ENCODE measurements at places on chromosomes 3 and 15.

GRCh38 chr3:35900079-35900478 lies 260.8 kb downstream of the ARPP21 start:
- H3K27ac ChIP-seq: no peak overlapping the region
- no peak for DNase-seq
- no peaks in the 10 kb centered on the region for H3K36me3 ChIP-seq
- H3K27me3 ChIP-seq: no peaks in the 10 kb centered on the region
- H3K4me3 ChIP-seq: no peak overlapping the region

- H3K27ac ChIP-seq: peak overlapping the region; percentile 92
- peaks cover 3% of the 10 kb centered on the region for H3K4me1 ChIP-seq
- no peaks in the 10 kb centered on the region for H3K36me3 ChIP-seq
- H3K27me3 ChIP-seq: no peaks in the 10 kb centered on the region
Observed at GRCh38 chr3:157500232-157500631, 3.0 kb downstream of the VEPH1 start.

DNA sequence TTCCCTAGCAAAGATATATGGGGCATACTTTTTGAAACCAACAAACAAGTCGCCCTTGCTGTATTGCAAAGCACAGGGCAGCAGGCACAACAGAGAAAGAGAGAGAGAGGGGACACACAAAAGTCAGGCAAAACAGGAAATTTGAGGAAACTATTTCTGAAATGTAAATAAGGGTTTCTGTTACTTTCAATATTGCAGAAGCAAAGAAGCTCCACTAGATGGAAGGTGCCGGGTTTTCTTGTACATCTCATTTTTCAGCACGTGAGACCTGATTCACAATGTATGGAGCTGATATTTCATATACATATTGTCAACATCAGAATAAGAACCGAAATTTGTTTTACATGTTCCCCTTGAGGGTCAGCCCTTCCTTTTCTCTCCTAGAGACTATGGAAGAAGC lies 127.4 kb downstream of the FOXP1 start:
- peak; percentile 22 for DNase-seq
- H3K36me3 ChIP-seq: no peaks in the 10 kb centered on the region

- no peaks in the 10 kb centered on the region for H3K27me3 ChIP-seq
- H3K27ac ChIP-seq: no peak overlapping the region
- DNase-seq: no peak
- H3K36me3 ChIP-seq: peaks cover 5% of the 10 kb centered on the region
Observed at GRCh38 chr15:90049666-90050604, 48.8 kb downstream of the ZNF710 start.

DNA sequence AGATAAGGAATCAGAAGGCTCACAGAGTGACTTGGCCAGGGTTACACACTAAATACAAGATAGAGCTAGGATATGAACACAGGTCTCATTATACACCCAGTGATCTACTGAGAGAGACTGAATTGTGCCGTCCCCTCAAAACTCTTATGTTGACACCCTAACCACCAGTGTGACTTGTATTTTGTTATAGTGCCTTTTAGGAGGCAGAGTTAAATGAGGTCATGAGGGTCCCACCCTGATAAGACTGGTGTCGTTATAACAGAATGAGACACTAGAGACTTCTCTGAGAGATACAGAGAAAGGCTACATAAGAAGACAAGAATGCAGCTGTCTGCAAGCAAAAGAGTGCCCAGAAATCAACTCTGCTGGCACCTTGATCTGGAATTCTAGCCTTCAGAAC lies 12.6 kb downstream of the KPNA1 start:
- H3K27ac ChIP-seq: no peak overlapping the region
- no peak for DNase-seq
- H3K4me1 ChIP-seq: peaks cover 2% of the 10 kb centered on the region
- no peaks in the 10 kb centered on the region for H3K27me3 ChIP-seq

DNA sequence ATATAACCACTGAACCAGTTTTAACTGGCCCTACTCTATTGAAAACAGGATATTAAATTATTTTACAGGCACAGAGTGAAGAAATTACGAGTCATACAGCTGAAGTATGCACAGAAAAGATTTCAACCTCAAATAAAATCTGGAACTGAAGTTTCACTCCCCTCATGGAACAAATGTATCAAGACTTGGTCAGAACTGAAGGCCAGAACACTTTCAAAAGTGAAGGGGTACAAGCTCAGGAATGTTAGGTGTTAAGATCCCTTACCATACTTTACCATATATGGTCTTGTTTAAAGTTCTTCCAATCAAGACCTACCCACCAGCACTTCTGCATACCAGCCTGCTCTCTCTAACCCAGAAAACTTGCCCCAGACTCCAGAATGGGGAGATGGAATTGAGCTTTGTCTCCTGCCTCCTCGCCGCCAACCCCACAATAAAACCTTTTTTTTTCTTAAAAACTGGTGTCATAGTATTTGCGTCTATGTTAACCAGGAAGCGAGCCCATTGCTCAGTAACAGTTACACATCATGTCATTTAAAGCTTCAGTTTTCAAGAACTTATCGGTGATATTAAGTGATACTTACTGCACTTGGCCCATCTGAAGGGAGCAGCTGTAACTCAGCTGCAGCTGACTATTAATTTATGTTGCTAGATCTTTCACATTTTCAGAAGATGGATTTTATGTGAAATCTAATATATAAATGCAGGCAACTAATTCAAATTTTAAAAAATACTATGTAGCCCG lies 59.9 kb downstream of the OXSM start:
- no peak overlapping the region for H3K27ac ChIP-seq
- H3K27me3 ChIP-seq: no peaks in the 10 kb centered on the region
- H3K4me3 ChIP-seq: no peak overlapping the region
- H3K4me1 ChIP-seq: peaks cover 2% of the 10 kb centered on the region
- no peak for DNase-seq
- no peaks in the 10 kb centered on the region for H3K36me3 ChIP-seq

GRCh38 chr3:105065895-105066839 lies 300.5 kb upstream of the ALCAM start:
- H3K27me3 ChIP-seq: no peaks in the 10 kb centered on the region
- DNase-seq: no peak
- no peaks in the 10 kb centered on the region for H3K4me1 ChIP-seq
- H3K36me3 ChIP-seq: no peaks in the 10 kb centered on the region
- H3K4me3 ChIP-seq: no peak overlapping the region

GRCh38 chr3:51371943-51372557 lies 13.0 kb upstream of the MANF start:
- no peaks in the 10 kb centered on the region for H3K36me3 ChIP-seq
- DNase-seq: peak; percentile 74
- H3K4me3 ChIP-seq: no peak overlapping the region
- H3K27ac ChIP-seq: no peak overlapping the region

- H3K36me3 ChIP-seq: no peaks in the 10 kb centered on the region
- no peak overlapping the region for H3K4me3 ChIP-seq
- no peaks in the 10 kb centered on the region for H3K27me3 ChIP-seq
- no peak for DNase-seq
Observed at GRCh38 chr3:116322750-116323375, 122.4 kb downstream of the LSAMP start.

DNA sequence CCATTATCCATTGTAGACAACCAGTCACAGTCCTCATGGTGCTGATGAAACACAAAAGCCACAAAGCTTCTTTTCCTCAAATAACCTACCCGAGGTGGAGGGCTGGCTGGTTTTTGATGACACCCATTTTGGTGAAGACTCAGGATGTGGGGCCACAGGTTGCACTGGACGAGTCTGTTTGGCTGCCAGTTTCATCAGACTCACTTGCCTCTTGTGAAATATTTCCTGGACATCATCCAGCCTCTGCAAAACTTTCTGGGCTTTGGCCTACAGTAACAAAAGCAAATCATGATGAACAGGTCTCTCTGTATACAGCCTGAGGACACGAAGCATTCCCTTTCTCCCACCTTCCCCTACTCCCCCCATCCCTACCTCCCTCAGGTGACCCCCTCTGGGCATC lies 42.2 kb downstream of the B3GNT5 start:
- H3K4me3 ChIP-seq: no peak overlapping the region
- peak; percentile 95 for DNase-seq
- H3K4me1 ChIP-seq: peaks cover 15% of the 10 kb centered on the region
- H3K27me3 ChIP-seq: no peaks in the 10 kb centered on the region

DNA sequence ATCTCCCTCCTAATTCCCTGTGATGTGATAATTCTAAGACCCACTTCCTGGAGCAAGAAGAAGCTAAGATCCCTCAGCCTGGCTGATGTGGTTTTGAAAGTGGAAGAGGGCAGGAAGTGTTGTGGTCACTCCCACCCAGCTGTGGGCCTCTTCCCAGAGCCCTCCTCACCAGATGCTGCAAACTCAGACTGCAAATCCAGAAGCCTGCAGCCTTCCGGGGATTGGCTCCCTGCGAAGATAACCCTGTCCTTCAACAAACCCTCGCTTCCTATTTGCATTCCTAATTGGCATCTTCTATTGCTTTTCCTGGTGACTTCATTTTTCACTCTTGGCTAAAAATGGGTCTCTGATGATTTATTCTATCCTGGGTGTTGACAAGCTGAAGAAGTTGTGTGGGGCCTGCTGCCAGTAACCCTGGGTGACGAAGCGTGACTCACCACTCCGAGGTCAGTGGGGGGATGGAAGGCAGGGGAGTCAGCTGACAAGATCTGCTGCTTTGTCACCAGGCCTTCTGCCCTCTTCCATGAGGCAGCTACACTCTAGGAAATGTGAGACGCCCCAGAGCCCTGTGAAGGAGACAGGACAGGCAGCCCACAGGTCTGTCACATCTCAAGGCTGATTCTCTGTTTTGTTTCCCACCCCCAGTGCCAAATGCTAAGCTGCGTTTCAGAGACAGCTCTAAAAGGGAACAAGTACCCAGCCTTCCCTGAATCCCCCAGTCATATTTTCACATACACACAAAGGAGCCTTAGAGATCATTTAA lies 99.7 kb upstream of the LIPC start:
- H3K36me3 ChIP-seq: no peaks in the 10 kb centered on the region
- H3K27ac ChIP-seq: peak overlapping the region; percentile 89
- H3K27me3 ChIP-seq: no peaks in the 10 kb centered on the region
- DNase-seq: peak; percentile 100
- peak overlapping the region; percentile 13 for H3K4me3 ChIP-seq

All from mesenchymal stem cell (in vitro differentiated cells and primary cell).